Nephron progenitor cell (in vitro differentiated cells): ENCODE measurements at places on chromosomes 3 and 15.

DNA sequence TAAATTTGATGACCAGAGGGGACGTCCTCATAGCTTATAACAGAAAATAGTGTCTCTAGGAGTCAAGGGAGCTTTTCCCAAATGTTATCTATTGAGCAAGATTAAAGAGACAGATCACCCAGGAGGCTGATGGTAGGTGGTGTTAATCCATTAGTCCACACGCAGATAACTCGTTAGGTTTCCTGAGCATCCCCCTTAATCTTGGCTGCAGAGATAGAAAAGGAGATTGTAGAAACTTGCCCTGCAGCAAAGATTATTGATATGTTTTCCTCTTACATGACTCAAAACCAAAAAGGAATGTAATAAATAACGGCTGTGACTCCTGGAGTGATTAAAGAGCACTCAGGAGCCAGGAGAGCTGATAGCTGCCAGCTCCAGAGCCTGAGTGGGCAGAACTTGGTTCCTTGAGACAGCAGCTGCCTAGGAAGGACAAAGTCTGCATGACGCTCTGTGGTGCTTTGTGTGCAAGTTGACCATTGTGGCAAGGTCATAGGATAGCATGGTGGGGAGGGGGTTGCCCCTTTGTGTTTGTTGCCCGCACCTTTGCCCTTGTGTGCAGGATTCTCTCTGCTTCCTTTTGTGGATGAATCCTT, 234.8 kb downstream of the PTPRG start:
- H3K4me1 ChIP-seq: peaks cover 24% of the 10 kb centered on the region
- no peak overlapping the region for H3K4me3 ChIP-seq
- peaks cover 18% of the 10 kb centered on the region for H3K36me3 ChIP-seq
- no peaks in the 10 kb centered on the region for H3K27me3 ChIP-seq
- DNase-seq: no peak
- H3K27ac ChIP-seq: no peak overlapping the region

GRCh38 chr15:66097151-66098021, 156.2 kb downstream of the MEGF11 start:
- H3K4me1 ChIP-seq: peaks cover 75% of the 10 kb centered on the region
- H3K27ac ChIP-seq: no peak overlapping the region

- H3K4me1 ChIP-seq: peaks cover 70% of the 10 kb centered on the region
- DNase-seq: no peak
- H3K27ac ChIP-seq: no peak overlapping the region
- H3K36me3 ChIP-seq: peaks cover 10% of the 10 kb centered on the region
- H3K27me3 ChIP-seq: peaks cover 5% of the 10 kb centered on the region
- H3K4me3 ChIP-seq: peak overlapping the region; percentile 51
These were observed 2.9 kb downstream of the IFT122 start for GRCh38 chr3:129442947-129443346.

DNA sequence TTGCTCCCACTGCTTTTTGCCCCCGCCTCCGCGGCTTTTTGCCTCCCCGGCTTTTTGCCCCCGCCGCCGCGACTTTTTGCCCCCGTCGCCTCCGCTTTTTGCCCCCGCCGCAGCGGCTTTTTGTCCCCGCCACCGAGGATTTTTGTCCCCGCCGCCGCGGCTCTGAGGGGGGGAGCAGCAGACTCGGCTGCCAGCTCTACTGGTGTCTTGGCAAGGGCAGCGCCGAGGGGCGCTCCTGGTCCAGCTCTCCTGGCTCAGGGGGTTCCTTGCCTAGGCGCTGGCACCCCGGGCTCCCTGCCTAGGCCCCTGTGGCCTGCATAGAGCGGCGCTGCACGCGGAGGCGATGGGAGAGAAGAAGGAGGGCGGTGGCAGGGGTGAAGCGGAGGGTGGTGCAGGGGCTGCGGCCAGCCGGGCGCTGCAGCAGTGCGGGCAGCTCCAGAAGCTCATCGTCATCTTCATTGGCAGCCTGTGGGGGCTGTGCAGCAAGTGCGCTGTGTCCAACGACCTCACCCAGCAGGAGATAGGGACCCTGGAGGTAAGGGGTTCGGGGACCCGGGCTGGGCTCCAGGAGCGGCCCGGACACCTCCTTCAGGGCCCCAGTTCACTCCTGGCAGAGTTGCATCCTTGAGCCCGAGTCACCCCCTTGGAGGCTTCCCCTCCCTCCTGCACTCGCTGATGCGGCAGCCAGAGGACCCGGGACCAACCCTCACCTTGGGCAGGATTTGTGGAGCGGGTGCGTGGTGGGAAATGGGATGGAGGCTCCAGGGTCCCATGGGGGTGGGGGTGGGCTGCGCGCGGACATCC, 642.4 kb downstream of the GOLGA6L6 start:
- H3K4me1 ChIP-seq: no peaks in the 10 kb centered on the region
- peaks cover 15% of the 10 kb centered on the region for H3K36me3 ChIP-seq
- H3K27ac ChIP-seq: no peak overlapping the region
- DNase-seq: no peak
- H3K27me3 ChIP-seq: no peaks in the 10 kb centered on the region

GRCh38 chr3:43331381-43331780, 45.0 kb downstream of the SNRK start:
- DNase-seq: no peak
- no peak overlapping the region for H3K27ac ChIP-seq
- H3K4me1 ChIP-seq: peaks cover 17% of the 10 kb centered on the region
- H3K27me3 ChIP-seq: no peaks in the 10 kb centered on the region

DNA sequence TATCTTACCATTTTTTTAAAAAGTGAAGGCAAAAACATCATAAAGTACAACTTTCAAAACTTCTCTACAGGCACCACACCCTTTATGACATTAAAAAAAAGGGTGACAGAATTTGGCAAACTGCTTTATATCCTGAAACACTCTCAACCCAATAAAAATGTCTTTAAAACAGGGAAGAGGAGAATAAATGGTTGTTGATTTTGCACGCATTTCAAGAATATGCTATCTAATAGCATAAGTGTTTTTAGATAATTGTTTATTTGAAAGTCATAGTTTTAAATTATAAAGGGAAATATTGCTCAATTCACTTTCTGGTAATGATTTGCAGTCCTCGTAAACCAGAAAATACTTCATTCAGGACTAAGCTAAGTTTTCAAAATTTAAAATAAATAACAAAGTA, 1.7 kb upstream of the PCOLCE2 start:
- peaks cover 3% of the 10 kb centered on the region for H3K36me3 ChIP-seq
- no peak for DNase-seq
- H3K27ac ChIP-seq: no peak overlapping the region
- peaks cover 19% of the 10 kb centered on the region for H3K4me1 ChIP-seq

DNA sequence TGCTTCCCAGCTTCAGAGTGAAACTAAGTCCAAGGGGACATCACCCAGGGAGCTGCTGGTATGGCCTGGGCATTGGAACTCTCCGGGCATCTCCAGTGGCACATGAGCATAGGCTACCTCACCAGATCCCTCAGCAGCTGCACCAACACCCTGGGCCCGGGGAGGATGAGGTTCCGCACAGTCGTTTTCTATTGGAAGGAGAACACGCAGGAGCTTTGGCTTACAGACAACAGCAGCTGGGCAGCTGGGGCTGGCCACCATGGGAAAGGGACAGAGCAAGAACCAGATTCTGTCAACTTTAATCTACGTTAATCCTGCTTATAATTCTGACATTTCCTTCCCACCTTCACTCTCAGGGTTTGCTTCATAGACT, 65.5 kb downstream of the MYO1E start:
- peaks cover 17% of the 10 kb centered on the region for H3K4me1 ChIP-seq
- no peaks in the 10 kb centered on the region for H3K27me3 ChIP-seq
- no peak overlapping the region for H3K4me3 ChIP-seq
- H3K36me3 ChIP-seq: no peaks in the 10 kb centered on the region

DNA sequence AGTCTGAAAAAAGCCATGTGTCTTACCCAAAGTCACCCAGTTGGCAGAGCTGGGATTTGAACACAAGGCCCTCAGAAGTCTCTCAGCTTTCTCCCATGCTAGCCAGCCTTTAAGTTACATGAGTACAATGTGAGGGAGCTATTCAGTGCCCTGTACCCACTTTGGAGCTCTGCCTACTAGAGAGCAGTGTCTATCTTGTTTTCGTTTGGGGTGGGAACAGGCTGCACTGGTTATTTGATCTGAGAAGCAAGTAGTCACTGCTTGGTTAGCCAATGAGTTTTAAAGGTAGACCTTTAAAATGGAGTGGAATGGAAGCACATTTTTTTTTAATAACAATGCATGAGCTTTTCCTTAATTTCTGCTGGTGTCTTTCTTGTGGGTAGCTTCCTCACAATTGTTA, 231.1 kb upstream of the BHLHE40 start:
- H3K27ac ChIP-seq: peak overlapping the region; percentile 85
- DNase-seq: no peak
- H3K36me3 ChIP-seq: peaks cover 94% of the 10 kb centered on the region

DNA sequence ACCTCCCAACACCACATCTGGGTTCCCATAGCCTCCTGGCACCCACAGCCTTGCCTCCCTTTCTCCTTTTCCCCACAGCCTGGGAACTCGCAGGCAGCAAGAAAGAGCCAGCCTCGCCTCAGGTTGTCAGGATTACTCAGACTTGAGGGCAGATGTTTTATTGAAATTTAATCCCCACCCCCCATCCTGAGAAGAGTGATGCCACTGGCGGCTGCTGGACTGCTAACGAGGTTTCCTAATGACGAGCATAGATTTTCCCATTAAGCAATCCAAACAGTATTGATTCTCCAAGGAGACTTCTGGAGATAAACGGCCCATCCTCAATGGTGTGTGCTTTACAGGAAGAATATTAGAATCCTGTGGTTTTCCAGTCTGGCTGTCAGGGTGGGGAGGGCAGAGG, 13.7 kb downstream of the SHF start:
- no peak for DNase-seq
- H3K36me3 ChIP-seq: peaks cover 50% of the 10 kb centered on the region
- H3K27ac ChIP-seq: peak overlapping the region; percentile 36
- H3K4me1 ChIP-seq: peaks cover 30% of the 10 kb centered on the region
- peaks cover 3% of the 10 kb centered on the region for H3K27me3 ChIP-seq
- no peak overlapping the region for H3K4me3 ChIP-seq

GRCh38 chr3:151395806-151396205, 11.3 kb upstream of the P2RY12 start:
- no peak overlapping the region for H3K27ac ChIP-seq
- H3K4me3 ChIP-seq: no peak overlapping the region
- H3K4me1 ChIP-seq: no peaks in the 10 kb centered on the region
- DNase-seq: no peak

GRCh38 chr15:99403597-99403996, 152.3 kb downstream of the LRRC28 start:
- H3K27ac ChIP-seq: no peak overlapping the region
- no peak for DNase-seq
- no peaks in the 10 kb centered on the region for H3K36me3 ChIP-seq
- no peak overlapping the region for H3K4me3 ChIP-seq
- H3K4me1 ChIP-seq: peaks cover 48% of the 10 kb centered on the region
- peaks cover 14% of the 10 kb centered on the region for H3K27me3 ChIP-seq

GRCh38 chr3:116270056-116270455, 175.2 kb downstream of the LSAMP start:
- DNase-seq: no peak
- H3K27me3 ChIP-seq: no peaks in the 10 kb centered on the region
- H3K27ac ChIP-seq: no peak overlapping the region
- H3K4me1 ChIP-seq: peaks cover 32% of the 10 kb centered on the region

DNA sequence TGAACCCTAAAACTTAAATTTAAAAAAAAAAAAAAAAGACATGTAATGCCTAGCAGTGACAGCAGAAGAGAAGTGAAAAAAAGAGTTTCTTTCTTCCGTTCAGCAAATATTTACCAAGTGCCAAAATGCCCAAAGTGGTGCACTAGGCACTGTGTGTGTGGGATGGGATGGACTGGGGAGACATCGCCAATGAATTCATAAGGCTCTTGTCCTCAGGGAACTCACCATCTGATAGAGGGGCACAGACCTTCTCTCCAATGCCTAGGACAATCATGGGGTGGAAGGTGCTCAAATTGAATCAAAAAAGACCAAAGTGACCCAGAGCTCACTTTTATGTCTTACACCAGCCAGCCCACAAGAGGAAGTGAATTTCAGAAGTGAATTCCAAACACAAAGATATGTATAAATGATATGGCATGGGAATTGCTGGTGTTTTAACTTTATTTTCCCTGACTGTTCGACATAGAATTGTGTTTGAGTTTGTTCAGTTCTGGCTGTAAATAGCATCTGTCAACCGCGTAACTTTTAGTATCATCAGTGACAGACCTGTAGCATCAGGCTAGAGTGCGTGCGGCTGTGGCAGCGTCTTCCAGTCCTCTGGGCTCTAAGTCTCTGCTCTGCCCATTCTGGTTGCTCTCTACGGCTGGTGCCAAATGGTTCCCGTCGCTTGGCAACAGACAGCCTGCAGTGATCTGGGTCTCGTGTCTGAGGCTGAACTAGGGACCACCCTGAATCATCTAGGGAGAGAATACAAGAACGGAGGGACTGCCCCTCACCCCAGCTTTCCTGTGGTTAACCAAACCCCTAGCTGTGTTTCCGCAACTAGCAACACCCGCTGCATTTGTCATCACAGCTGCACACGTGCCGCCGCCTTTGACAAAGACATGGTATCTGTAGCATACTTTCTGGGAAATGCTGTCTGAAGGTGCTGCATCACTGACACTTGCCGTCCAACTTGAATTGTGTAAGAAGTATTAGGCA, 154.0 kb upstream of the THBS1 start:
- H3K4me3 ChIP-seq: no peak overlapping the region
- H3K4me1 ChIP-seq: peaks cover 31% of the 10 kb centered on the region
- H3K36me3 ChIP-seq: no peaks in the 10 kb centered on the region
- peak overlapping the region; percentile 67 for H3K27ac ChIP-seq

- peak overlapping the region; percentile 23 for H3K4me3 ChIP-seq
- no peaks in the 10 kb centered on the region for H3K36me3 ChIP-seq
- DNase-seq: no peak
- peaks cover 23% of the 10 kb centered on the region for H3K4me1 ChIP-seq
These were observed 19.2 kb upstream of the UBE2Q2 start for GRCh38 chr15:75823860-75824613.

- H3K36me3 ChIP-seq: peaks cover 21% of the 10 kb centered on the region
- H3K4me1 ChIP-seq: peaks cover 44% of the 10 kb centered on the region
- H3K4me3 ChIP-seq: no peak overlapping the region
- H3K27me3 ChIP-seq: no peaks in the 10 kb centered on the region
- H3K27ac ChIP-seq: no peak overlapping the region
These were observed 11.1 kb downstream of the RYK start for GRCh38 chr3:134239538-134239937.

DNA sequence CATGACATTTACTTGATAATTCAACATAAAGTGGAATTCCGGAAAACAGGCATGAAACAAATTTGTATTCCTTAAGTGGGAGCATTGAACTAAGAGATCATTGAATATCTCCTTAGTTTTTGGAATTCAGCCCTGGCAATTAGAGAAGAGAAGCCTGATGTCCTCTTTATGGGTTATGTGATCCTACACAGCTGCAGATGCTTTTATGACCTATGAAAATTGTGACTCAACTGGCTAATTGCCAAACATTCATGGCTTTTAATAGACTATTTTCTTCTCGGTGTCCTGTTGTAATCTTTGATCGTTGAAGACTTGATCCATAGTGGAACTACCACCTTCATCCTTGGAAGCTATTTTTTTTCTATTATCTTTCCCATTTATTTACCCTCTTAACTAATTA, 46.1 kb downstream of the AGBL1 start:
- peaks cover 6% of the 10 kb centered on the region for H3K27me3 ChIP-seq
- H3K27ac ChIP-seq: no peak overlapping the region
- DNase-seq: no peak
- no peaks in the 10 kb centered on the region for H3K4me1 ChIP-seq
- H3K36me3 ChIP-seq: no peaks in the 10 kb centered on the region

GRCh38 chr15:30062881-30063280, 19.9 kb upstream of the GOLGA8J start:
- no peak overlapping the region for H3K4me3 ChIP-seq
- DNase-seq: no peak
- H3K4me1 ChIP-seq: peaks cover 5% of the 10 kb centered on the region
- H3K36me3 ChIP-seq: no peaks in the 10 kb centered on the region
- no peaks in the 10 kb centered on the region for H3K27me3 ChIP-seq

GRCh38 chr15:76342058-76342381, 5.4 kb downstream of the ISL2 start:
- peak overlapping the region; percentile 46 for H3K4me3 ChIP-seq
- peak; percentile 34 for DNase-seq
- peaks cover 50% of the 10 kb centered on the region for H3K4me1 ChIP-seq
- H3K27me3 ChIP-seq: peaks cover 97% of the 10 kb centered on the region
